LHCN-M2 (cell line): ENCODE measurements at places on chromosomes 1 and 21. TPM values are rescaled to one million over a fixed set of nuclear protein-coding genes. Genes with fewer than 3 reads are reported as not detected.
A peak's percentile ranks its signal among the peaks of the same experiment; 100 is the strongest.

GRCh38 chr1:178456472-178456871, 40.3 kb downstream of the CLEC20A start:
- no peak for DNase-seq

TSPEAR gene
- total RNA-seq = not detected in 2 replicates

GRCh38 chr1:24172598-24172997, 14.5 kb downstream of the IFNLR1 start:
- no peak for DNase-seq

DNA sequence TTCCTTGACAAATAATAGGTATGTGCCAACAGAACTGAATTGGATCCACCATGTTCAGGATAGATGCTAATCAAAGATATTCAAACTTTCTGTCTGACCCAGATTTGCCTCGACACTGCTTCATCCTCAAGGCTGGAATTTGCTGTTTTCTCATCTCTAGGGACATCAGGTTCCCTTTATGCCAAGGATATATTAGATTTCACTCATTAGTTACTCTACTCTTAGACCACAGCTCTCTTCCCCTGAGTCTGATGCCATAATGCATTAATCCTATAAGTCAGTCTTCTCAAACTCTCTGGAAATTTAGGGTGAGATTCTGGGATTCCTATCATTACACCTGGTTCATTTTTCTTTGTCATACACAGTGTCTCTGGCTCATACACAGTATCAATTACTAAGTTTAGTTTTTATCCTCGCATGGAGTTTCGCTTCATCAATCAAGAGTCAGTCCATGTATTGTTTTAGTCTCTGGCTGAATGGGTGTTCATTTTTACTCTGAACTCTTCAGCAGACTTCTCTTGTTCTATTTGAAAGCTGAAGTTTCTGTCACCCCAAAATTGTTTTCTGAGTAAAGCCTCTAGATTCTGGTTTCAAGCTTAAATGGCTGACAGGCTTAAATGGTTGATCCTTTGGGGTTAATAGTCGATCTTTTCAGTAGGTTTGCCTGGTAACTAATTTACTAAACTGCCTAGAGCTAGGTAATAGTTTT, 9.3 kb upstream of the DCAF6 start:
- no peak for DNase-seq

NUF2 gene
- 78.2 and 82.9 TPM in 2 replicates for total RNA-seq

- DNase-seq = no peak
These were observed 18.8 kb upstream of the PWP2 start for GRCh38 chr21:44088401-44088780.

DNASE2B gene
- not detected in 2 replicates for total RNA-seq

GRCh38 chr21:35942211-35943144, 117.8 kb downstream of the SETD4 start:
- no peak for DNase-seq

TDRD10 gene
- total RNA-seq = not detected in 2 replicates

DNA sequence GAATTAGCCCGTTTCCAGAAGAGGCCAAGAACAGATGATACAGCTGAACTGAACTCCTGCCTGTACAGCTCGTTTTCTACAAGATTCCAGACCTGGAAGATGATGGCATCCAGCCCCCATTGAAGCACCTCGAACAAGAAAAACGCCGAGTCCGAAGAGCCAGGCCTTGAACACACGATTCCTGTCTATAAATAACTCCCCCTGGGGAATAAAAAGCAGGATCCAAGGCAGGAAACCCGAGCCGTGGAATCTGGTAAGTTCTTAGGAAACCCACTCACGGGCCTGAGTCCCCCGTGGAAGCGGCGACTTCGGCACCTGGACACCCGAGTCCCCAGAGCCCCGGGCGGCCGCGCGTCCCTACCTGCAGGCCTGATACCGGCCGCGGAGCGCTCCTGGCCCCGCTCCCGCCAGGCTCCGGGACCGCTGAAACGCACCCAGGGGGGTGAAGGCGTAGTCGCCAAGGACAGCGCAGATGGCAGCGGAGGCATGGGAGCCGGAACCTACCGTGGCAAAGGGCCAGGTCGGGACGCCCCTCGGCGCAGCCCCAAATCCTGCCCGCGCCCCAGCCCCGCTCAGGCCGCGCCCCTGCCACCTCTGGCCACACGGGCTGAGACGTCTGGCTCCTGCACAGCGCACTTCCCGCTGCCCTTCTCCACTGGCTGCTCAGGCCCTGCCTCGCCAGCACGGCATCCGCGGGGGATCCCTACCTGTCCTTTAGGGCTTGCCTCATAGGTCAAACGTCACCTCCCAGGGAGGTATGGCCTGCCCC, 14.0 kb upstream of the HLCS start:
- DNase-seq = peak; percentile 30

OR14A16 gene
- not detected in 2 replicates for total RNA-seq

- DNase-seq = peak; percentile 86
These were observed 204.3 kb downstream of the KCNJ6 start for GRCh38 chr21:37711836-37712568.

GRCh38 chr1:17207966-17208418, 3.1 kb downstream of the PADI1 start:
- peak; percentile 79 for DNase-seq

CYP4A11 gene
- total RNA-seq = not detected in 2 replicates

DNA sequence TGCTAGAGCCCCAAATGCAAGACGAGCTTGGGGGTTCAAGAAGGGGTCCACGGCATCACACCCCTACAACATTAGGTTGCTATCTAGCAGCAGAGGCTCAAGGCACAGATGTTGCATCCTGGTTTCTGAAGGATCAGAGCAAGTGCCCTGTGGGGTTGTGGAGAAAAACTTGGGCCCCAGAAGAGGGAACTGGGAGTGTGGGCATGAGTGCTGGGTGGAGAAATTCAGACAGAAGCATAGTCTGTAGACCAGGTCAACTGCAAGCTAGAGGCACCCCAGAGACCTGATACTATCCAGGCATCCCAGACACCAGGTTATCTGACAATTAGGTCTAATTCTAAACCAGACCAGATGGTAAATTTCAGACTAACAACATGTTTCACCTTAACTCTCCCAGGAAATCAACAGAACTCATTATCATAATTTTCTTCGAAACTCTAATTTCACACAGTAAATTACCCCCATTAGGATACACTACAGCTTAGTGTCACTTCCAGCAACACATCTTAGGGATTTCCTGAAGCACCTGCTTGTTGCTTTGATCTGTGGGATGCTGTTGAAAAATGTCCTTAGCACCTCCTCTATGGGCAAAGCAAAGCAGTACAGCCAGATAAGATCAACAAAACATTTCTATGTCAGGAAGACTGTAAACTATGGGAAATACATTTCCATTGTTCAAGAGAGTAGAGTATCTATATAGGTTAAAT, 179.3 kb downstream of the VAV3 start:
- DNase-seq = no peak

- no peak for DNase-seq
These were observed 43.2 kb upstream of the LYPLAL1 start for GRCh38 chr1:219130366-219130935.

DNA sequence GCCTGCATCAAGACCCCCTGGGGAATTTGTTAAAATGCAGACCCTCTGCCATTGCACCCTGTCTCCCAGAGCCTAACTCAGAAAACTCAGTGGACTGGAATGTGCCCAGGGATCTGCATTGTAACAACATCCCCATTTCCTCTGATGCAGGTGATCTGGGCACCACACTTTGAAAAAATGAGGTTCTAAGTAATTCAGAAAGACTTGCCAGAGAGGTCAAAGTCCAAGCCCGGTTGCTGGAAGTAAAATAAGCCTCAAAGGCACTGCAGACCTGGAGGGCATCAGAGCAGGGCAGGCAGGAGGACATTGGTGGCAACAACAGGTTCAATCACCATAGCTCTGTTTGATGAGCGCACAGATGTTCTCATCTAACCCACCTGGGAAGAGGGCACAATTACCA, 90.7 kb downstream of the SYT2 start:
- no peak for DNase-seq

- no peak for DNase-seq
These were observed 188.4 kb downstream of the ZZZ3 start for GRCh38 chr1:77494026-77494425.
